ENCODE measurements at places on chromosomes 1 and 21. TPM values are rescaled to one million over a fixed set of nuclear protein-coding genes. Genes with fewer than 3 reads are reported as not detected.

The IVL gene
- total RNA-seq: not detected

The FAM229A gene
- total RNA-seq: 6.7 TPM

The RAP1GAP gene
- 2.1 TPM for total RNA-seq

GRCh38 chr1:20076710-20077461, 6.9 kb downstream of the PLA2G5 start:
- DNase-seq: no peak

- DNase-seq: no peak
Observed at GRCh38 chr21:27129215-27129614, 162.3 kb upstream of the ADAMTS5 start.

The RGS7 gene
- not detected for total RNA-seq

Data from activated naive CD4-positive, alpha-beta T cell treated with anti-CD3 and anti-CD28 coated beads, Interleukin-2, amount 50 U/mL, for 72 hours (primary cell).